ENCODE measurements at places on chromosomes 12 and 14.

- no peak for DNase-seq
Measured at GRCh38 chr12:68608191-68608590, 2.5 kb upstream of the RAP1B start.

DNA sequence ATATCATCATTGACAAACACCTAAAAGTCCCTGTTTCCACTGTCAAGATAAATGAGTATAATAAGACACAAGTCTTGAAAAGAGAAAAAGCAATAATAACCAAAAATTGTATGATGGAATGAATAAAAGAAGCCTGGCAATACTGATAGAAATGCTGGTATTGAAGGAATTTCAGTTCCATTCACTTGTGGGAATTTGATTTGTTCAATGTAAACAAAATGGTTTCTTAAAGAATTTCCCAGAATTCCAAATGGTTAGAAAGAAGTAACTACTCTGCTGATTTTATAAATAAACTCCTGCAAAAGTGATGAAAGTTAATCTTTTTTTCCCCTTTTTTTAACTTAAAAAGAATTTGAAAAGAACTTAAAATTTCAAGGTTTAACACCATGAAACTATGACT, 129.9 kb upstream of the PDZRN4 start:
- DNase-seq = no peak

DNA sequence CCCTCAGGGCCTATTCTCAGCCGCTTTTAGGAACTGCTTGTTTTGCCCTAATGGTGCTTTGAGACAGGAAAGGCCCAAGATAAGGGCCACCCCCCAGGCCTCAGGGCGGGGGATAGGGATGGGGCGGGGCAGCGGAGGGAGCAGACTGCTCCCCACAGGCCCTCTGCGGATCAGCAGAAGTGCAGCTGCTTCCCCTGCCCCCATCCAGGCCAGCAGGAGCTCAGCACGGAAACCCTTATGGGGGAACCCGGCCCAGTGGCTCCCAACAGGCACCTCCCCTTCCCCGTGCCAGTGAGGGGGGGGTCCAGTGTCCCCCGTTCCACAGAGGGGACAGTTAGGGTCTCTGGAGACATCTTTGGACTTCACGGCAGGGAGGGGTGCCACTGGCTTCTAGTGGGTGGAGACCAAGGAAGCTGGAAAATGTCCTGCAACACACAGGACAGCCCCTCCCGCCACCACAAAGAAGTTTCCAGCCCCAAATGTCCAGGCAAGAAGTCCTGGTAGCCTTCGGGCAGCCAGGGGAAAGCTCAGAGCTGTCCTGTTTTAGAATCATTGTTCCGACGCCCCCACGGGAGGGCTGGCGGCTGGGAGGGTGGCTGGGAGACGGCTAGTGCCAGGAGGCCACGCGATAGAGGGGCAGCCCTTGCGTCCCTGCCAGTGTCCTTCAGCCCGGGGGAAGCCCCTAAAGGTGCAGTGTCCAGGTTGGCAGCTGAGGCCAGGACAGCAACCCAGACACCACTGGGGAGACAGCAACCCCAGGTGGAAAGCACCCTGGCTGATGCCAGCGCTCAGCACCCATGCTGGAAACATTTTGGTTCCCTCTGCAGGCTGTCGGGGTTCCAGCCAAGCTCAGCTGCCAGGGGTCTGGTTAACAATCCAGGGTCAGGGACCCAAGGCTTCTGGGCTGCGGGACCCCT, 10.4 kb upstream of the GPR132 start:
- DNase-seq = no peak

- DNase-seq = no peak
Measured at GRCh38 chr12:3313675-3314663, 177.0 kb upstream of the PRMT8 start.

- no peak for DNase-seq
Measured at GRCh38 chr12:79850610-79851299, 84.1 kb downstream of the PPP1R12A start.

DNA sequence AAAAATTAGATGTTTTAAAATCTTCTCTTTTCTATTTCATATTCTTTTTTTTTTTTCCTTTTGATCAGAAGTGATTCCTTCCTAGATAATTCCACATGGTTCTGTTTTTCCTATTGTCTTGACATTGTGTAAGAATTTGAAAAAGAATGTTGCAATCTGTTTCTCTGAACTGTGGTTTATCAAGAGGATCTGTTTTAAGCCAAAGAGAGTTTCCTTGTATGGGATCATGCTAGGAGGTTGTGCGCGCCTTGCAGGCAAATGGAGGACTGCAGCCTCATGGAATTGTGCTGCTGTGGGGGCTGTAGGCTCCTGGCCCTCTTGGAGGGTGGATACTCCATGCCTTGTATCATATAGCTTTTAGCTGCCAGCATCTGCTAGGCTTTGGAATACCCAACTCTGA, 43.3 kb upstream of the MBIP start:
- DNase-seq = no peak

DNA sequence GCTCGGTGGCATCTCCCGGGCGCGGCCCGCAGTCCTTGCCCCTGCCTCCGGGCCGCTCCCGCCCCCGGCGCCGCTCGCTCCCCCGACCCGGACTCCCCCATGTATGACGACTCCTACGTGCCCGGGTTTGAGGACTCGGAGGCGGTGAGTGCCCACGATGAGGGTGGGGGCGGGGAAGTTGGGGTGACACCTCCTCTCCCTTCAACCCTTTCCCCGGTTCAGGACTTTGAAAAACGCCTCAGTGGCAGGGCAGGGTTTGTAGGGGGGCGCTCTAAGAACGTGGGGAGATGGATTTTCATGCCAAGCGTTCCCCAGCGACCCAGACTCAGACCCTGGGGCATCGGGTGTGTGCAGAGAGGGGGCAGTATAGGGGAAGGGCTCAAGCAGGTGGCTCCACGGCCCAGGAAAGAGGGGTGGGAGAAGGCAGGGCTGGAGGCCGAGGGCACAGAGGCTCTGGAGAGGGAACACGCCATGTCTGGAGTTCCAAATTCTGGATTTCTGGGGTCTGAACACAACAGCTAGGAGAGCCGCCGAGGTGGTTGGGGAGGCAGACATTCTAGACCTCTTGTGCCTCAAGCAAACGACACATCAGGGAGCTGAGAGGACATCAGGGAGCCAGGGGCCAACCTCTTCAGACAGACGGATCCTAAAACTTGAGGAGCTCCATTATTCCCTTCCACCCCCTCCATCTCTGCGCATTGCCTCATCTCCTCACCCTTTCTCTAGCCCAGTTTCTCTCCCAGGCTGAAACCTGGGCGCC, 715 bp downstream of the CACNB3 start:
- no peak for DNase-seq

Measured in effector CD4-positive, alpha-beta T cell (primary cell).